ENCODE measurements at places on chromosomes 5 and 9.

- no peak for DNase-seq
Observed at GRCh38 chr5:154559398-154560276, 81.6 kb upstream of the HAND1 start.

- DNase-seq: no peak
Observed at GRCh38 chr5:173902743-173903142, 14.6 kb downstream of the CPEB4 start.

DNA sequence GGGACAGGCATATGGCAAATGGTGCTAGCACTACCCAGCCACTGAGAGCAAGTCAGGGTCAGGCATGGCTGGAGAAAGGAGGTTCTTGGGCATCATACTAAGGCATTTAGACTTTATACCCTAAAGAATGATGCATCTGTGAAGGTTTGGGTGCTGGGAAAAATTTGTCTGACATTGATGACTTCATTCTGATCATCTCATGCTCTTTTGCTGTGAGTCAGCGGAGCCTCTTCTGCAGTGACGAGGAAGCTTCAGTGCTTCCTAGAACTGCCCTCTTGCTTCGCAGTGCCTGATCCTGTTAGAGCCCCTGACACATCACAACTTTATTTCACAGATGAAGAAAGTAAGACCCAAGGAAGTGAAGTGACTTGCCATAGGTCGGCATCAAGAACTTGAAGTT is 266.6 kb upstream of the GAS1 start:
- DNase-seq: peak; percentile 79

GRCh38 chr9:15944341-15944740 is 391.5 kb downstream of the CCDC171 start:
- peak; percentile 66 for DNase-seq

- peak; percentile 73 for DNase-seq
Observed at GRCh38 chr5:150464554-150465012, 15.0 kb upstream of the RPS14 start.

GRCh38 chr5:154995679-154996078 is 17.9 kb upstream of the KIF4B start:
- DNase-seq: no peak

DNA sequence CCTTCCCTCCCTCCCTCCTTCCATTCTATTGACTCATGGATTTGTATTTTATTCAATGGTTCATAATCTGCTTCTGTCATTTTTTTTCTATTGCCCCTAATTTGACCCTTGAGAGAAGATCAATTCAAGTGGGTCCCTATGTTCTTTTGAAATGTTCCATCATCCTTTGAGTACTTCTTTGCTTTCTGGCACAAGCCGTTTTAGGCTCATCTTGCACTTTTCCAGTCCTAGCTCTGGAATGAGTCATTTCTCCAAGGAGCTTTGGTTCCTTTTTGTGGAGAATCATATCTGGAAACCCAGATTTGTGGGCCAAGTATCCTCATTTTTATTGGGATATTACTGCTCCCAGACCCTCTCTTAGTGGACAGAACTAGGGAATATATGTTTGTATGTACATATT is 126.8 kb upstream of the PTPN3 start:
- no peak for DNase-seq

DNA sequence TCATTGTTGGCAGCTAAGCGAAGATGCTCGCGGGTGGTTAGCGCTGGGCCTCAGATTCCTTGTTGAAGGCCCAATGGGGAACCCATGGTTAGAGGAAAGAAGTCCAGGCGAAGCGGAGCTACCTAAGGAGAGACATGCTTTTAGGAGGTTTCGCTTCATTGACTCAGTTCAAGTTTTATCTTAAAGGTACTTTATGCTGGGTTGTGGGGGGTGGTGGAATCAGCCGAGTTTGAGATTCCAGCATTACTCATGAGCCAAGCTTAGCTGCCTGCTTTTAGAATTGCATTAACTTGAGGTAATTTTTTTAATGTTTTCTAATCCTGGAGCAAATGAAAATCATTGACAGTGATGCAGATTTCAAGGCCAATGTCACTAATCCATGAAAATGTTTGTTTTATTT is 16.1 kb downstream of the MEGF10 start:
- DNase-seq: no peak

DNA sequence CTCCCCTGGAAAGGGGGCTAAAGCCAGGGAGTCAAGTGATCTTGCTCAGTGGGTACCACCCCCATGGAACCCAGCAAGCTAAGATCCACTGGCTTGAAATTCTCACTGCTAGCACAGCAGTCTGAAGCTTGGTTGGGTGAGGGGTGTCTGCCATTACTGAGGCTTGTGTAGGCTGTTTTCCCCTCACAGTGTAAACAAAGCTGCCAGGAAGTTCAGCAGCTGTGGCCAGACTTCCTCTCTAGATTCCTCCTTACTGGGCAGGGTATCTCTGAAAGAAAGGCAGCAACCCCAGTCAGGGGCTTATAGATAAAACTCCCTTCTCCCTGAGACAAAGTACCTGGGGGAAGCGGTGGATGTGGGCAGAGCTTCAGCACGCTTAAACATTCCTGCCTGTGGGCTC is 17.1 kb upstream of the EPB41L4A start:
- no peak for DNase-seq

DNA sequence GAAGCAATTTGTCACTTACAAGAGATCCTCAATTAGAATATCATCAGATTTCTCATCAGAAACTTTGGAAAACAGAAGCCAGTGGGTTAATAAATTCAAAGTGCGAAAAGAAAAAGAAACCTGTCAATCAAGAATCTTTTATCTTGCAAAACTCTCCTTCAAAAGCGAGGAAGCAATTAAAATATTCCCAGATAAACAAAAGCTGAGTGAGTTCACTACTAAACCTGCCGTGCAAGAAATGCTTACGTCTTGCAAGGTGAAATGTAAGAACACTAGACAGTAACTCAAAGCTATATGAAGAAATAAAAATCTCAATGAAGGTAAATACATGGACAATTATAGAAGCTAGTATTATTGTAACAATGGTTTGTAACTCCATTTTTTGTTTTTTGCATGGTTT is 62.8 kb upstream of the IL33 start:
- no peak for DNase-seq

GRCh38 chr9:99335280-99335679 is 113.2 kb downstream of the SEC61B start:
- DNase-seq: no peak

DNA sequence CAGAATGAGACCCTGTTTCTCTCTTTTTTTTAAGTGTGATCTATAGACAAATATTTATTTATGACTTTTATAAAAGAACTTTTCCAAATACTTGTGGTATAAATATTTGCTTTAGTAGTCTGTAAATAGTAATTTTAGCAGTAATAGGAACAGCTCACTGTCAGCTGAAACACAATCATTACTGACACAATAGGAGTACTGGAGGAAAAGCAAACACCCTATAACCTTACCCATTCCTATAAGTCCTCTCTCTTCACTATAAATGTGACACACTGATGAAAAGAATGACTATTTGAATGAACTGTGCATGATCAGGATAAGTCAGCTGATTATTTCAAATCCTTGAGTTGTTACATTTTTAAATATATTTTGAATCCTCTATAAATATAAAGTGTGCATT is 72.4 kb downstream of the CDH12 start:
- no peak for DNase-seq

DNA sequence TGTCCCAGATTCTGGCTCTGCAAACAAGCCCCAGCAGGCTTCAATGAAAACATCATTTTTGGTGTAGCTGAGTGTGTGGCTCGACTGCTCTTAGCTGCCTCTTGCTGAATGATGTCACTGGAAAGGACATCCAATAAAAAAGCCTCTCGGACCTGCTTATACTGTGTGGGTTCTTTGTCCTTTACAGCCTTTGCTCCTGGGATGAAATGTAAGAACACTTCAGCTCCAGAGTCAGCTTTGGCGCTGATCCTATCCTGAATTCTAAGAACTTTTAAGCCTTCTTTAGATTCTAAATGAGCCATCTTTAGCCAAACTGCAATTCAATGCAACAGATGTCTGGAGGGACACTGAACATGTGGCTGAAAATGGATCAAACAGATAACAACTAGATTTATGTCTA is 404.6 kb upstream of the C9orf72 start:
- DNase-seq: no peak

GRCh38 chr5:173680660-173681242 is 64.3 kb upstream of the BOD1 start:
- DNase-seq: no peak

DNA sequence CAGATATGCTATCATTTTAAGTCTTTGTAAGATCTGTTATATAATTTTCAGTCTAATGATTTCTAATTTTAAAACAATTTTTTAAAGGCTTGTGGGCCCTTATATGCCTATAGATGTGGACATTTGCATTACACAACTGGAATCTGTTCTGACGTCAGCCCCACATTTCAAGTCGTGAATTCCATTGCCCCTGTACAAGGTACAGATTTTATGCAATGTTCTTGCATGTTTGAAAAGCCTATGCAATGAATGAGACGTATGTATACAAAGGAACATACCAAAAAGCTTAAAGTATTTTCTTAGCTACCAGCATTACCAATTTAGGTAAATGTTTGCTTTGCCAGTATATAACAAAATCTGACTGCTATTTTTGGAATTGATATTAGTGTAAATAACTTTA is 77.2 kb downstream of the ITGA1 start:
- peak; percentile 80 for DNase-seq

DNA sequence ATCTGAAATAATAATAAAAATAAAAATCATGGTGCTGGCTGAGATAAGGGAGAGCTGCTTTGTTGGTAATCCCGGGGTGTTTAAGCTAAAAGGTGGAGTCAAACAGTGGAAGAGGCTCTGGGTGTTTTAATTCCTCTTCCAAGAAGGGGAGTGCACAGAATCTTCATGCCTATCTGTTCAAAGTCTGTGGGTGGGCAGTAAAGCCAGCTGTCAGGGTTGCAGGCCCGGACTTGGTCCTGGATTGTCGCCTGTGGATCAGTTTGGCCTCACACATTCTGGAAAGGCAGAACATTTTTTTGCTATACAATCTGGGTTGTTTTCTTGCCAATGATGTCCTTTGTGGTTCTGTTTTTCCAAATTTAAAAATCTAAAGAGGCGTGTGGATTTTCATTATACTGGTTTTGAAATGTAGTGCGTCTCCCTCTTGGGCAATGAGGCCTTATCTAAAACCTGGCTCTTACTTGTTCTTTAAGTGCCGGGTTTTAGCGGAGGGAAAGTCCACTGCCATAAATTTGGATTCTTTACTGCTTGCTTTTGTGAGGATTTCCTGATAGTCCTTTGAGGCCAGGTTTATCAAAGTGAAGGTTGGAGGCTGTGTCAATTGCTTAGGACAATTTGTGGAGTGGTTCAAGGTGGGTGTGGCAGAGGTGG is 5.8 kb downstream of the ANKDD1B start:
- no peak for DNase-seq

- no peak for DNase-seq
Observed at GRCh38 chr9:133581011-133581410, 28.2 kb downstream of the FAM163B start.

- DNase-seq: peak; percentile 49
Observed at GRCh38 chr5:56456002-56456401, 222.9 kb upstream of the ANKRD55 start.

GRCh38 chr9:91214086-91214485 is 147.6 kb downstream of the AUH start:
- peak; percentile 49 for DNase-seq

GRCh38 chr5:86542532-86542931 is 75.2 kb upstream of the COX7C start:
- DNase-seq: no peak

- no peak for DNase-seq
Observed at GRCh38 chr9:120652934-120653333, 61.3 kb downstream of the MEGF9 start.

GRCh38 chr9:114223564-114224246 is 68.4 kb downstream of the COL27A1 start:
- DNase-seq: peak; percentile 74

DNA sequence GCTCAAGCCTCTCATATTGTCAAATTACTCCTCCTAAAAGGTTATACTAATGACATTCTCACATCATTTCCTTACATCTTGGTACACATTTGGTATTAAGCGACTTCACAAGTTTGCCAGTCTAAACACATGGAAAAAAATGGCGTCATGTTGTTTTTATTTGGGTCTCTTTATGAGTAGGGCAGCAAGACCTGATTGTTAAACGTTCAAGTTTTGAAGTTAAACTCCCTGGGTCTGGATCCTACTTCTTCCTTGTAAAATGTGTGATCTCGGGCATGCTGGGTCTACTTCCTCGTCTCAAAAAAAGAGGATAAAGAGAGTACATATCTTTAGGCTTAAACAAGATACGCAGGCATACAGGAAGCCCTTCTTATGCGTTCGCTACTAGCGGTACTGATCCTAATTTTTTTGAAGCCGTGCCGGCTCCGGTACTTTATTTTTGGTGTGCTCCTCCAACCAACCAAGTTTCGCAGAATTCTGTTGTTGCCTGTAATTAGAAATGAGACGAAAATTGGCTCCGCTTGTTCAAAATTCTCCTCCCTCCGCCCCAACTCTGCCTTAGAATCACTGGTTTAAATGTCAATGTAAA is 596 bp upstream of the CDC37L1 start:
- peak; percentile 23 for DNase-seq

DNA sequence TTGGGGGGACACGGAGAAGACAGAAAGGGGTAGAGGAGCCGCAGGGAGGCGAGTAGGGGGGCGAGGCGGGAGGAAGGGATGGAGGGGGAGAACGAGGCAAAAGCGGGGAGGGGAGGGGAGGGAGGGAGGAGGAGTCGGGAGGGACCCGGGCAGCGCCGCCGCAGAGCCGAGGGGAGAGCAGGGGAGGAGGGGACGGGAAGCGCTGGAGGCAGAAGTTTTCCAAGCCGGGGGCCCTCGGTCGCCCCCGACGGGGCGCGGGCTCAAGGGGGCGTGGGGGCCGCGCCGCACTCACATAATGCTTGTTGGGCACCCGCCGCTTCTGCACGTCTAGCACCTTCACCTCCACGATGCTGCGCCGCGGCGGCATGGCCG is 353 bp downstream of the SH3PXD2B start:
- peak; percentile 56 for DNase-seq

GRCh38 chr5:178677429-178677828 is 50.6 kb upstream of the CLK4 start:
- DNase-seq: no peak

DNA sequence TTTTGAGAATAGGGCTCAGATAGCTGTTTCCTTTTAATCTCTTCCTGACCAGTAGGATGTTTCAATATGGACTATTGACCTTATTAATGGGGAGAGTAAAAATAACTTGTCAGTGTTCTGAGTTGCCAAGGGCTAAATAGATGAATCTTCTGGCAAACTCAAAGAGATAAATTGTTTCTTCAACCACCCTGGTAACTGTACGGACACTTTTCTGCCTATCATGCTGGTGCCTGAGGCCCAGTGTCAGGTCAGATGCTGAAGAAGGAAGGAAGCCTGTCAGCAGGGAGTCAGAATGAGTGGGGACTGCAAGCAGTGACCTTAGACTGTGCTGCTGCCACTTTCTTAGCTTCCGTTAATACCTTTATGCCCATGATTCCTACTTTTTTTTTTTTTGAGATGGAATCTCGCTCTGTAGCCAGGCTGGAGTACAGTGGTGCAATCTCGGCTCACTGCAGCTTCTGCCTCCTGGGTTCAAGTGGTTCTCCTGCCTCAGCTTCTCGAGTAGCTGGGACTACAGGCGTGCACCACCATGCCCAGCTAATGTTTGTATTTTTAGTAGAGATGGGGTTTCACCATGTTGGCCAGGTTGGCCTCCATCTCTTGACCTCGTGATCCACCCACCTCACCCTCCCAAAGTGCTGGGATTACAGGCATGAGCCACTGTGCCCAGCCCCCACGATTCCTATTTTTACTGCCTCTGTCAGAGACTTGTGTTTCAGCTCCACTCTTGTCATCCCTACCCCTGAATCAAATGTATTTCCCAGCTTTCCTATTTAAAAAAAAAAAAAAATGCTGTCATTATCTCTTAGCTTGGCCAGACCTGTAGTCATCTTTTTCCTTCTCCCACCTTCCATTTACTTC is 33.7 kb downstream of the TGFBR1 start:
- DNase-seq: no peak
